ENCODE measurements at places on chromosomes 4 and X. TPM values are rescaled to one million over a fixed set of nuclear protein-coding genes. Genes with fewer than 3 reads are reported as not detected.

Gene UXT
- total RNA-seq: 75.0 TPM

GRCh38 chr4:63777601-63778000 is 631.6 kb downstream of the TECRL start:
- no peak for DNase-seq
- H3K27ac ChIP-seq: no peak overlapping the region
- H3K36me3 ChIP-seq: no peaks in the 10 kb centered on the region
- no peak overlapping the region for H3K4me3 ChIP-seq
- H3K4me1 ChIP-seq: no peaks in the 10 kb centered on the region
- H3K27me3 ChIP-seq: no peaks in the 10 kb centered on the region

Gene NUDT10
- 2.7 TPM for total RNA-seq

- H3K27me3 ChIP-seq: no peaks in the 10 kb centered on the region
- no peaks in the 10 kb centered on the region for H3K36me3 ChIP-seq
- H3K4me3 ChIP-seq: no peak overlapping the region
- H3K4me1 ChIP-seq: no peaks in the 10 kb centered on the region
Observed at GRCh38 chr4:166432842-166433241, 559.8 kb downstream of the TLL1 start.
